ENCODE measurements at places on chromosomes 1 and 21.

GRCh38 chr1:70567167-70567566, 156.1 kb downstream of the CTH start:
- DNase-seq = no peak

DNA sequence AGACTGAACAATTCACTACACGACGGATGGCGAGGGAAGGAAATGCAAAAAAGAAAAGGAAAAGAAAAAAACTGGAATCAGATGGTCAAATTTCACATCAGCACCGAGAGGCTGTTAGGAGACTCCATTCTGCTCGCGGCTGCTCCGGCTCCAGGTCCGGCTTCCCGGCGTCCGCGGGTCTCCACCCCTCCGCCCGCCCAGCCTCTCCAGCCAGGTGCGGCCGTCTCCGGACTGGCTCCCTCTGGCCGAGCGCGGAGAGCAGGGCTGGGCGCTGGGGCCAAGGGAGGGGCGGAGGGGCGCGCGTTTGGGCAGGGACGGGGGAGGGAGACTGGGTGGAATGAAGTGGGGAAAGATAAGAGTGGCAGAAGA, 332 bp downstream of the KCNJ6 start:
- no peak for DNase-seq

DNA sequence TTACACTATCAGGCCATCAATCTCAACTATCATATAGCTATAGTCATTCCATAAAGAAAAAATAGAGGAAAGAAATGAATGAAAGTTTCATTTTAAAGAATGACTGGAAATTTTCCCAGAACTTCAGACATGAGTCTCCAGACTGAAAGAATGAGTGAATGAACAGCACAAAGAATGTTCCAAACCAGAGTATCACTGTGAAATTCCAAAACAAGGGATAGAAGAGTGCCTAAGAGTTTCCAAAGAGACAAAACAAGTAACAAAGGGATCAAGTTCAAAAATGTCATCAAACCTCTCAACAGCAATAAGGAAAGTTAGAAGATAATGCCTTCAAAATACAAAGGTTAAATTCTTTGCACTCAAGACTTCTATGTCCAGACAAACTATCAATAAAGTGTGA, 114.9 kb downstream of the DENND1B start:
- DNase-seq = no peak

- no peak for DNase-seq
Observed at GRCh38 chr1:243236604-243237252, 18.4 kb downstream of the CEP170 start.

DNA sequence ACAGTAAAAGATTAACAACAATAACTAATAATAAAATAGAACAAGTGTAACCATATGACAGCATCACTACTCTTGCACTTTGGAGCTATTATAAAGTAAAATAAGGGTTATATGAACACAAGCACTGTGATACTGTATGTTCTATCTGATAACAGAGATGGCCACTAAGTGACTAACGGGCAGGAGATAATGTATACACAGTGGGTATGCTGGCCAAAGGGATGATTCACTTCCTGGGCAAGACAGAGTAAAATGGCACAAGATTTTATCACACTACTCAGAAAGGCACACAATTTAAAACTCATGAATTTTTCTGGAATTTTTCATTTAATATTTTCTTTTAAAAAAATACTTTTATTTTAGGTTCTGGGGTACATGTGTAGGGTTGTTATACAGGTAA, 12.3 kb downstream of the SLC9C2 start:
- peak; percentile 69 for DNase-seq

DNA sequence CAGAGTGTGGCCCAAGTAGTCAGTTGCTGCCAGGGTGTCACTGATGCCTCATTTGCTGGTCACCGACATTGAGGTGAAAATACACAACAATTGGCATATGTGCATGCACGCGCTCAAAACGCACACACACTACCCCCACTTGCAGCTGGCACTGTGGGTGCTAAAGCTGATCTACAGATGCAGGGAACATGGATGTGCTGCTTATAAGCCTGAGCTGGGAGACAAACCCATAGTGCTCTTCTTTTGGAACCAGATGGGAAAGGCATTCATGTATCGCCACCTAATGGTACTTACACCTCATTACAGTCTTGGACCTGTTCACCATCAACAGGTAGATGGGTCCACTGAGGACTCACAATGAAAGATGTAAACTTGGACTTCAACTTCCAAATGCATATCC, 70.3 kb upstream of the CAMK1G start:
- peak; percentile 76 for DNase-seq

GRCh38 chr1:230550428-230550827, 91.9 kb upstream of the COG2 start:
- DNase-seq = peak; percentile 14

- no peak for DNase-seq
Observed at GRCh38 chr1:89760496-89760895, 60.3 kb upstream of the LRRC8D start.

DNA sequence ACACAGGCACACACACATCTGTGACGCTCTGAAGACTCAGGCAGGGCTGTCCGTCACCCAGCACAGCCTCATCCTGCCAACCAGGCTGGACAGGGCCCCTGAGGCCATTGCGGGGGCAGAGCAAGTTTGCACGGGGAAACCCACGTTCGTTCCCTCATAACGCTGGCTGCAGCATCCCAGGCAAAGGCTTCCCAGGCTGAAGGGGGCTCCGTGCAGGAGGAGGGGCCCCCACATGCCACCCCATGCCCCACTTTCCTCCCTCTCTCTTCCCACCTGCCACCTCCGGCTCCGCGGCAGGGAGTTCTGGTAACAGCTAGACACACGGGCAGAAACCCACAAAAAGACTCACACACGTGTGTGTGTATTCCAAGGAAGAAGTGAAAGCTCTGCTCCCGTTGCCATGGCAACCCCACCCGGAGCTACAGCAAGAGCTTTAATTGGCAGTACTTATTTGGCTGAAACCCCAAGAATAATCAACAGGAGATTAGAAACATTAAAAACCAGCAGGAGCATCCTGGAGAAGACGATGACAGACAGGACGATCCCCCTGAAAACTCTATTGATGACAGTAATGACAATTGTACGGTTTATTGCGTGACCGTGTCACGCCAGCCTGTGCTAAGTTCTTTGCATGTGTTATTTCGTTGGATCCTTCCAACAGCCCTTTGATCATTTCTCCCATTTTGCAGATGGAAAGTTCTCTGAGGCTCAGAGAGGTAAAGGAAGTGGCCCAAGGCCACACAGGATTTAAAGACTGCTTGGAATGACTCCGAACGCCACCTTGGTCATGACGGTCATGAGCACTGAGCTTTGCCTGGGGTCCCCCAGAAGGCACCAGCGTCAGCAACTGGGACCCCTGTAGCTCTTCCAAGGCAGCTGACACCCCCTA, 247.1 kb downstream of the NPHP4 start:
- DNase-seq = peak; percentile 19

DNA sequence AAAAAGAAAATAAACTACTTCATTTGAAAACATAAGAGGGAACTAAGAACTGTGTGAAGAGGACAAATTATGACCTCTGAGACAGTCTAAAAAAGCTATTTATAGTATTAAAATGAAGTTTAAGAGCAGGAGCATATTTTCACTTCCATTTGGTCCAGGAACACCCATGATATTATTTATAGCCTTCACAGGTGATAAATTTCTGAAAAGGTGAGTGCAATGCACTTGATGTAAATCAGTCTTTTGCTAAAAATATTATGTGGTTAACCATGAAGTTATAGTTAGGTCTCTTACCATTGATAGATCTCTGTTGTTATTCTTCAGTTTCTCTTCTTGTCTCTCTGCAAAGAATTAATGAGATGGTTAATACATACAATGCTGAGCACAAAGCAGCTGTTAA, 14.7 kb downstream of the TMCO1 start:
- no peak for DNase-seq

DNA sequence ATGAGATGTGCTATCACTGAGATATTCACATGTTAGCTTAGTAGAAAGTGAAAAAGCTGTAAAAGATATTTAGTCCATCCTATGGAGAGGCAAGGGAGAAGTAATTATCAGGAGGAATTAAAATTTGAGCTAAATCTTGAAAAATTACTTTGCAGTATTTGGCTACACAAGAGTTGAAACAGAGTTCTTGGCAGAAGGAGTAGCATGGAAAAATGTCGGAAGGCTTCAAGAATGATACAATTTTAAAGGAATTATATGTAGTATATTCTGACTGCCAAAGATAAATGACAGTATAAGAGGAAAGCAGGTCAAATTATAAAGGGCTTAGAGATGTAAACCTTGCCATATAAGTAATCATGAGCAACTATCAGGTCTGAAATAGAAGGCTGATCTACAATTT, 518.9 kb downstream of the BRINP3 start:
- DNase-seq = no peak

GRCh38 chr1:215202868-215203267, 120.3 kb downstream of the KCNK2 start:
- no peak for DNase-seq

GRCh38 chr1:200636681-200637080, 16.1 kb upstream of the KIF14 start:
- DNase-seq = no peak

DNA sequence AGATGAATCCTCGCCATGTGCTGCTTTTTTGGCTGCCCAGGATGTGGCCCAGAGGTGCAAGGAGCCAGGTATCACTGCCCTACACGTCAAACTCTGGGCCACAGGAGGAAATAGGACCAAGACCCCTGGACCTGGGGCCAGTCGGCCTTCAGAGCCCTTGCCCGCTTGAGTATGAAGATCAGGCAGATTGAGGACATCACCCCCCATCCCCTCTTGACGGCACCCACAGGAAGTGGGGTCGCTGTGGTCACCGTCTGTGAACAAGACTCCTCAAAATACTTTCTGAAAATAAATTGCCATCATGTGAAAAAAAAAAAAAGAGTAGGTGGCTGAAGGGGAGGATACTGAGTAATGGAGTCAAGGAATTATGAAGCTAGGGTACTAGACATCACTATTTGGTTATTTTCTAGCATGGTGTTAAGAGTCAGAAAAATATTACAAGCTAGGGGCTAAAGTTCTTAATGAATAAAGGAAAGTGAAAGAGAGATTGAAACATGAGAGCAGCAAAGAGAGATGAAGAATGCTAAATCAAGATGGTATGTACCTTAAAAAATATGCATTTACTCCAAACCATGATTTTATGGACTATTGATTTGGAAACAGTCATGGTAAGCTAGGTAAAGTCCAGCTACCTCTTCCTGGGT, 84.9 kb downstream of the CLEC20A start:
- no peak for DNase-seq

GRCh38 chr1:174239541-174239940, 80.2 kb downstream of the RABGAP1L start:
- no peak for DNase-seq

- peak; percentile 48 for DNase-seq
Observed at GRCh38 chr1:192580351-192580962, 4.9 kb downstream of the RGS1 start.

GRCh38 chr1:22224091-22224490, 81.2 kb upstream of the WNT4 start:
- no peak for DNase-seq

DNA sequence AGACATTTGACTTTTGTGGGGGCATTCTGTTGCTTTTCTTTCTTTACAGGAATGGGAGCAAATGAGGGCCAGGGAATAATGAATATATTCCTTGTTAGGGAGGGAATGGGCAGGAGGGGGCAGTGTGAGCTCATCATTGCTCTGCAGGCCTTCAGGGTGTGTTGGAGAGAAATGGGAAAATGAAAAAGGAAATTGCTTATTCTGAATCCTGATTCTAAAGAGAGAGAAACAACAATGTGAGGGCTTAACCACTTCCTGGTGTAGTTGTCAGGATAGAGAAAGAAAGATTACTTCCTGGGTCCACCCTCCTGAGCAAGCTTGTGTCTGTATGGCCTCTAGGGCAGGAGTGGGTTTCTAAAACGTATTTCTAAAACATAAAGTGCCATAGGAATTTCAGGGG, 28.3 kb downstream of the VANGL2 start:
- DNase-seq = peak; percentile 94

GRCh38 chr1:26697978-26698849, 2.4 kb downstream of the ARID1A start:
- DNase-seq = peak; percentile 62

- DNase-seq = no peak
Observed at GRCh38 chr1:113963281-113963906, 15.9 kb upstream of the OLFML3 start.

- DNase-seq = no peak
Observed at GRCh38 chr1:217563179-217563578, 67.7 kb downstream of the GPATCH2 start.

DNA sequence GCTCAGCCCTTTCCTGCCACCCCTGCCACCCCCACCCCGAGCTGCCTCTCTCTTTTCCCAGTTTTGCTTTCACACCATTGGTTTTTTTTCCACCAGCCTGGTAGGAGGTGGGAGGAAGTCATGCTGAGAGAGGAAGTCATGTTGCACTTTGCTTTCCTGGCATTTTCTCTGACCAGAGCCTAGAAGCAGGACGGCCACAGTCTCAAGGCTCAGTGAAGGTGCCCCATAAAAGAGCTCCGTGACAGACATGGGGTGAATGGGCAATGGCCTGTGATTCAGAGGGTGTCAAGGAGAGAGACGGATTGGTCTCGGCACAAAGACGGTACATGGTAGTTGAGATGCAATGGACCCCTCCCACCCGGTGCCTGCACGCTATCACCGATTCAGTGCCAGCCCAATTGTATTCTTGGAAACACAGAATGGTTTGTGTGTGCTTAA, 42.1 kb upstream of the DMRTB1 start:
- no peak for DNase-seq

- DNase-seq = no peak
Observed at GRCh38 chr1:9849691-9850441, 26.1 kb upstream of the CLSTN1 start.

- no peak for DNase-seq
Observed at GRCh38 chr1:59124166-59124565, 172.7 kb upstream of the FGGY start.

GRCh38 chr1:37323486-37324377, 150.6 kb upstream of the ZC3H12A start:
- peak; percentile 45 for DNase-seq

- no peak for DNase-seq
Observed at GRCh38 chr1:113929750-113930498, 800 bp downstream of the HIPK1 start.

- DNase-seq = no peak
Observed at GRCh38 chr21:37337179-37337578, 29.4 kb upstream of the DYRK1A start.

DNA sequence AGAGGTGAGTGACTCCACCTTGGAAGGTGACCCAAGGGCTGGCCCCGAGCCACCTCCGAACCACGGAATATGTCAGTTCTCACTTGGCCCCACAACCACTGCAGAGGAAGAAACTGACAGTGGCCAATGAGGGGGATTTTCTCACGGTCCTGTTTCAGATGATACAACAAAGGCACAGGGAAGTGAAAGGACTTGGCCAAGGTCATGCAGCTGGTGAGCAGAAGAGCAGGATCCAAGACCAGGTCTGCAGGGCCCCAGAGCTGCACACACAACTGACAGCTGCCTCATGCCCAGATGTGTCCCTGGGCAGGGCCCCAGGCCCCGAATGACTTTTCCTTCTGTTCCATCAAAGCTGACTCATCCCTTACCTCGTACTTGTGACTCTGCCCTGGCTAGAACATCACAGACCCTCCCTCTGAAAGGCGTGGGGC, 25.8 kb upstream of the EVA1B start:
- DNase-seq = no peak

- DNase-seq = no peak
Observed at GRCh38 chr1:157371826-157372225, 180.5 kb downstream of the FCRL5 start.

Measured in COLO829 (cell line).